ENCODE measurements at places on chromosomes 12 and 14.

DNA sequence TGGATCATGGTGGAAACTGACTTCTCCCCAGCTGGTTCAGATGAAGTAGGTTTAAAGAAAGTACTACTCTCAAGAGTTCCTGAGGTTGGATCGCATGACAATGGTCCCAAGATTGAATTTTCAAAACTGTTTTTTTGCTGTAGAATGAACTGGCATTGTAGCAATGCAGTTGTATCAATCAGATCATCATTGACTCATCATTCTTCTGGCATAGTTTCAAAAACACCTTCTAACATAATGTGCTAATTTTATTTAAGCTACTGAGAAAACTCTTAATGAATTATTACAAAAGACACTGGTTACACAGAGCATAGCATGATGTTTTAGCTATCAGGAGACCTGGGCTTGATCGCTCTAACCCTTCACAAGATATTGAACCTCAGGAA lies 384.5 kb upstream of the DCN start:
- DNase-seq: no peak

DNA sequence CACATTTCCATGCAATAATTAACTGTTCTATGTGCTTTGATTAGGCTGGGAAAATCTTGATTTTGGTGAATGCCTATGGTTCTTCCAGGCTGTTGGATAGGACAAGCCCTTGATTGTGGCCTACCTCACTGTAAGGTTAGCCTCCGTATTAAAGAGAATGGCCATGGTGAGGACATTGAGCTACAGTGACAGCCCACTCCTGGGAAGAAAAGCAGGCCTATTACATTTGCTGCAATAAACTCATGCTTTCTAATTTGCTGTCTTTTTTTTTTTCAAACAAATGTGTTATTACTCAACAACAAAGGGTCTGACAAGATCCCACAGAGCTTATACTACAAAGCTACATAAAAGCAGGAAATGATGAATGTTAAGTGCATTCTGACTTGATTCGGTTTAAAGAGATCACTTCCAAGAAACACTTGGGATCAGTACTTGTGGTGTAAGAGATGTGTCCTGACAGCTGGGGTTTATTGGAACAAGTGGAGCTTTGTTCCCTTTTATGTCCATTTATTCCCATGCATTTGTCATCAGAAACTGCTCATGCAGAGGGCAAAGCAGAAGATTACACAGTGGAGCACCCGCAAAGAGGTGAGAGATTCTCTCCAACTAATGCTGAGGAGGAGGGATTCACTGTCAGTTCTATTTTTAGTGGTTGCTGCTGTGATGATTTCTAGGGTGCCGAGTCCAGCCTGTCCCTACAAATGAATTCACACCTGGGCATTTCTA lies 29.1 kb upstream of the KCNK10 start:
- no peak for DNase-seq

DNA sequence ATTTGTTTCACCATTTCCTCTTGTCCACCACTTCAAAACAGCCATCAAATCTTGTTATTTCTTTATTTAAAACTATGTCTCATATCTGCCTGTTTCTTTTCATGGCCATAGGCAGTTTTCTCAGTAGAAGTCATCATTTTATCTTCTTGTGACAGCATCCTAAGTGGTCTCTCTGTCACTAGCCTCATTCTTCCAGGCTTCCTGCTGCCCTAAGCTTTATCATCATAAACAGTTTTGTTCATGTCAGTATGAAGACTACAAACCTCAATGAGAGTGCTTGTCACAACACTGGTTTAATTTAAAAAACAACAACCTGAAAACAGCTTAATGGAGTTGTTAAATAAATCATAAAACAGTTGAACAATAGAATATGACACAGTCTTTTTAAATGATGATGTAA lies 387.8 kb upstream of the RPL10L start:
- DNase-seq: no peak

DNA sequence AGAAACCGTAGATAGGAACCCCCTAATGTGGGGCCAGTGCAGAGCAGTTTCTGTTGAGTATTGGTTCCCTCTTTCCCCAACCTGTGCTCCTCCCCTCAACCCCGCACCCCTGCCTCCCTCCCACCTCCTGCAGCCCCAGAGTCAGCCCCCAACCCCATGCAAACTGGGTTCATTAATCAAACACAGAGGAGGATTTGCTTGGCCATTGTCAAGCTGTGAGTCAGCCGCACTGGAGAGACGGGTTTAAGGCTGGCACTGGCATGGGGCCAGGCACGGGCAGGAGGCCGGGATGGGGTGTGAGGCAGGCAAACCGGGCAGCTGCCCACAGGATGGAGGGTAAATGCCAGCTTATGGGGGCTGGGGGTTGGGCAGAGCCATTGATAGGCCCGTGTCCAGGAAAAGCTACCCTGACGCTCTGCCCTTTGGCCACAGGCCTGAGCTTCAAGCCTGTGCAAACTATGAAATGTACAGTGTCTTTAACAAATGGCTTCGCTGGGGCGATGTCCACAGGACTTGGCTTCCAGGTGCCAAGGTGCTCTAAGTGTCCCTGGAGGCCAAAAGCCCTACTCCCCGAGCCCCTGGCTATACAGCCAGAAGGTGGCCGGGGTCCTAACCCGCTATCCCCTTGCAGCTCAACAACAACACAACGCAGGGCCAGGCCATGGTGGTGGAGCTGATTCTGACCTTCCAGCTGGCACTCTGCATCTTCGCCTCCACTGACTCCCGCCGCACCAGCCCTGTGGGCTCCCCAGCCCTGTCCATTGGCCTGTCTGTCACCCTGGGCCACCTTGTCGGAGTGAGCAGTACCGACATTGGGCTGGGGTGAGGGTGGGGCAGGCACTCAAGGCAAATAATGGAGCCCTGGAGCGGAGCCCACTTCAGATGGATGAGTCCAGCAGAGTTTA lies 1.4 kb downstream of the AQP5 start:
- DNase-seq: no peak

DNA sequence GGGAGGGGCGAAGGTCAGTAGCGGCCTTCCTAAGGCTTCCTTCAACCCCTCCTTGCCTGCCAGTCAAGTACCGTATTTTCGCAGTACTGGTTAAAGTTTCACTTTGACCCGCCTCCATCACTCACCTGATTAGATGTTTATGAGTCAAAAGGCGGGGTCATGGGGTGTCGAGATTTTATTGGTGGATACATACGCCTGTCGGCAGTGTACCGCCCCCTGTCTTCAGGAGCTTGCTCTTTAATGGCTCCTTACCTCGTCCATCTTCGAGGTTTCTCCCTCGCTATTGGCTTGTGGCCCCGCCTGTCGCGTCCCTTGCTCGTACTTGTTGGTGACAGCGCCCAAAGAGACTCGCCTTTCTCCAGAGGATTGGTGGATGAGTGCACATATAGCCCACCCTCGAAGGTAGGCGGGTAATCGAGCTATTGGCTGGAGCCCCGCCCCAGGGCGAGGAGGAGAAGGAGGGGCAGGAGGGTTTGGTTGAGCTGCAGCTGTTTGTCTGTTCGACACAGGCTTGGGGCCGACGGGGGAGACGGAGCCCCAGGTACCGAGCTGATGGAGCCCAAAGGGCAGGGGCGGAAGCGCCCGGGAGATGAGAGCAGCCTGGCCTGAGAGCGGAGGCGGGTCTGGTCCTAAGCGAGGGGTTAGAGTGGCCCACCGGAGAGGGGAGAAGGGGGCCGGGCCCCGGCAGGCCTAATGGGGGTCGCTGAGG lies at the start of gene RAB5B:
TSS of gene RAB5B (plus strand) at position 480 of the 709 bp plus-strand sequence. CDS start 12,883 bp downstream, outside the sequence.
- peak; percentile 100 for DNase-seq

DNA sequence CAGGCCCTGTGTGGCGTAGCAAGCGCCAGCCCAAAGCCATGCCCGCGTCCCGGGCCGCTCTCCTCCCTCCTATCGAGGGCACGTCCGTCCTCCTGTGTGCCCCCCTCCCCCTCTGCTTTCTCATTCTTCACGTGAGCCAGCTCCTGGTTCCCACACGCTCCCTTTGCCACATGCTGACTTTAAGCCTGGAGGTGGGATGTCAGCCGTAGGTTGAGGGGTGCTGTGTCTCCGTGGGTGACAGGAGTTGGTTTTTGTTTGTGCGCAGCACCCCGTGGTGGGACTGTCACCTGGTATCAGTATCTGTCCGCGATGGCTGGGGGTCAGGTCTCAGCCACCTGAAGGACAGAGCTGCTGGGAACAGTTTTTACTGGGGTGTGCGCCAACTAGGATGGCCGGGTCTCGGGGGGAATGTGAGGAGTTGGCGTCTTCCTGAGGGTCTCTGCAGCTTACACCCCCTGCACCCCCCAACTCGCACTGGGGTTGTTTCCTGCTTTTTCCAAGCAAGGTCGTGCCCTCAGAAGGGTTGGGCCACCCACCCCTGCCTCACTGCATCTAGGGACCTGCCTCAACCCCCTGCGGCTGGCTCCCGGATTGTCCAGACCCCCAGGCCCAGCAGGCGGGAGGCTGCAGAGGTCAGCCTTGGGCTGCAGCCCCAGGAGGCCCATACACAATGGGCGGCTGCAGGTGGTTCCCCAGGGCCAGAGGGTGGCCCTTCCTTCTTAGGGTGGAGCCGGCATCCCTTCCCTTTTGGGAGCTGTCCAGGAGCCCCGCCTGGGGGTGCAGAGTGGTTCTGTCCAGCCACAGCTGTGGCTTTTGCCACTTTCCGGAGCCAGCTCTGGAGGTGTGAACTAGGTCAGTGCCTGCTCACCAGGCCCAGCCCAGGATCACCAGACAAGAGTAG lies 7.3 kb downstream of the ULK1 start:
- no peak for DNase-seq

DNA sequence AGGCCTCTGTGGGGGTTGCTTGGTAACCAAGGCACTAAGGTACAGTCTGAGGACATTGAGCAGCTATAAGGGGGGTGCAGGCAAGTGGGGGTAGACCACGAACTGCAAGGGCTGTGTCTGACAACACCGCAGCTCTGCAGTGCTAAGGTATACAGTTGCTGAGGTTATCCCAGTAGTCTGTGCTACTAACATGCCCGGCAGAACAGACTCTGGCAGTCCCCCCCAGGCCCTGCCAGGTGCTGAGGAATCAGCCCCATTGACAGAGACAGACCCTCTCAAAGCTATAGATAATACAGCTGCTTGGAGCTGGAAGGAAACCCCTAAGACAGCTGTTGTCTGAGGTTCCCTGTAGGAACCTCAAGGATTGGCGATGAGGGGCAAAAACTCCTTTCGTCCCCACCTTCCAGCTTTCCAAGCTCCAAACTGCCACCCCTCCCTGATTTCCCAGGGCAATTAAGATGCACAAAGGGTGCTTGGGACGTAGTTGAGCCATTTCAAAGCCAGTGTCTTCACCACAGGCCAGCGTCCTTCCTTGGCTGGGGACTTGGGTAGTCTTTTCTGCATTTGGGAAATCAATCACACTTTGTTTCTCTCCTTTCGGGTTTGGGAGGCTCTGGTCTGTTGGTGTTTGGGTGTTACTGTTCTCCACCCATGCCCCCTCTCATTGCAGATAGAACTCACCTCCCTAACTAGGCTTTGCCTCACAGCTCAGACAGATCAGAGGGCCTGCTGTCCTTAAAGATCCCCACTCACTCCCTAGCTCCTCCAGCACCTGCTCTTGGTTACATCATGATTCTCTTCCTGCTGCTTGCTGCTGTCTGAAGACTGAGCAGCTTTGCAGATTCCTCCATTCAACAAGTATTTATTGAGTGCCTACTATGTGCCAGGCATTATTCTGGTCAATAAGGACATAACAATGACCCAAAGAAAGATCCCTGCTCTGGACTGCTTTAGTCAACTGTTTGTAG lies 2.0 kb upstream of the MYH7 start:
- no peak for DNase-seq

GRCh38 chr12:104490186-104490585 lies 33.4 kb downstream of the CHST11 start:
- DNase-seq: no peak

GRCh38 chr12:68327896-68328295 lies 4.3 kb downstream of the MDM1 start:
- no peak for DNase-seq

GRCh38 chr12:19597167-19598026 lies 158.1 kb downstream of the AEBP2 start:
- no peak for DNase-seq

All from CD4-positive, alpha-beta T cell treated with Interleukin-15 for 1 hour (primary cell).